ENCODE measurements at places on chromosomes 16 and 17.

DNA sequence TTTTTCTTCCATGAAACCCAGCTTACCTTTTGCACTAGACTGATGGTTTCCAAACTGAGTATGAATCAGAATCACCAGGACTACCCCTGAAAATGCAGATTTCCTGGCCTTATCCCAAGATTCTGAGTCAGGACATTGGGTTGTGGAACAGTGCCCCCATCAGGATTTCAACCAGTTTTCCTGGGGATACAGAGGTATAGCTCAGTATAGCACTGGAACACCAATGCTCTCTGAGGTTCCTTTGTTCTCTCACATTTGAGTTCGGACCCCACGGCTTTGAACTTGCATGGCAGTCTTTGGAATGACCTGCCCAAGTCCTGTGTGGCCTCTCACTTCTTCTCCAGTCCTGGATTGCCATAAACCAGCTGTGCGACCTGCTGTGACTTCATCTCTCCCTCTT, 12.8 kb upstream of the CCL8 start:
- DNase-seq: peak; percentile 70

DNA sequence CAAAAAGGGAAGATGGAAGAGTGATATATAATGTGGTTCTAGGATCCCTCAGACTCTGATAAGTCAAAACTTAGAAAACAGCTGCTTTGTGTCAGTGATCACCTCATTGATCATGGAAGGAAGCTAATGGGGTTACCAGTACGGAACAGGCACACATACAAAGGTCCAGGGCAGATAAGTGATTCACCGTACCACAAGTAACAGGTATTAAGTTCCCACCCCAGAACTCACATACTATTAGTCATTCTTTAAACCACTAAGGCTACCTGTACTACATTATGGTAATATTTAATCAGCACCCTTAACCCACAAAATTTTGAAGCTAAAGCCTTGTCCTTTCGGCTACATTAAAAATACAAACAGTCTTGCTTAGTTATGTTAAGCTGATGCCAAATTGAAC, 17.4 kb downstream of the RNF43 start:
- no peak for DNase-seq

DNA sequence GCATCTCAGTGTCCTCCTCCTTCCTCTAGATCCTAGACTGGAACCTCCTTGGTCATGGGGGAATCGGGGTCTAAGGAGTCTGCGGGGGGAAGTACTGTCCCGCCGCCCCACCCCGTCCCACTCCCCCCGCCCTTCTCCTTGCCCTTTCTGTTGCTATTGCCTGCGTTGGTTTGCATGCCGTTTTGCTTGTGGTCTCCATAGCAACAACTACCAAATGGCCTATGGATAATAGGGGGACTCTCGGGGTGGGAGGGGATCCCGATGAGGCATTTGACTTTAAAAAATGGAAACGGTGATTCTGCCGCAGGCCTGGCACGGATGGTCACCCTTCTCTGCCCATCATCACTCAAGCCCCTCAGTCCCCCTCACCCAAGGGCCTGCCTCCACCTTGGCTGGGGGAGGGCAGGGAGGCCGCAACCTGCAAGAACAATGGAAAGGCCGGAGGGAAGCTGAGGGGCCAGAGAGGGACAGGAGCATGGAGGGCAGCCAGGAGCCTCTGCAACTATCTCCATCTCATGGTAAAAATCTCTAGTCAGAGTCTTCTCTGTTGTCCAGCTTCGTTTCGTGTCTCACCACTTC, 231.4 kb upstream of the TNRC6C start:
- DNase-seq: no peak

DNA sequence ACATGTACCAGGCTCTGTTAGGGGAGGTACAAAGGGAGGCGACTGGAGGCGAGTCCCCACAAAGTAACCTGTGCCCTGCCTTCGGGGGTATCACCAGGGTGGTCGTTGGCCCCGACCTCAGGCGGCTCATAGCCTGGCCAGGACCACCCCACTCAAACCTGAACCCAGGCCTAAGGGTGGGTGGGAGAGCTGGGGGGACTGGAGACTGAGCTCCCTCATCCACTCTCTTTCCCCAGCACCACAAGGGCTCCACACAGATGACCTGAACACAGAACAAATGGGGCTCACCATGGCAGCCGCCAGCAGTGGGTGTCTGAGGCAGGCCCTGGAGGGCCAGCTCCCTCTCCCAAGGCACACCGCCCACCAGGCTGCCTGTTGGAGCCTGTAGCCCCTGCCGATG, 120.6 kb upstream of the TNRC6C start:
- no peak for DNase-seq

GRCh38 chr16:83137894-83138293, 511.1 kb downstream of the CDH13 start:
- no peak for DNase-seq

DNA sequence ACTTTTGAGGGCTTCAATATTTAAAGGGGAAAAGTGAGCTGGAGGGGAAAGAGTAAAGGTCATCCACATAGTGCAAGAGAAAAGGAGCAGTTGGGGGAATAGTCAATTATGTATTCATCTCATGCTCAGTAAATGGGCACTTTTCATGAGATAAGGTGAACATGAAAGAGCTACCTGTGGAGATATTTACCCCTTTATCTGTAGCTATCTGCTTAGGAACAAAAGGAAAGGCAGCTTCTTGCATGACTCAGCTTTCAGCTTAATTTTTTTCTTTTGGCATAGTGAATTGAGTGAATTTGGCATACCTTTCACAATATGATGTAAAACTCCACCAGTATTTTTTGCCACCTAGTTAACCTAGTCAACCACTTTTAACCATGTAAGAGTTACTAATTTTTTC, 26.4 kb downstream of the CPD start:
- no peak for DNase-seq

GRCh38 chr17:77462090-77462489, 321.3 kb downstream of the SEC14L1 start:
- DNase-seq: no peak

GRCh38 chr16:88798772-88799455, 4.7 kb upstream of the CDT1 start:
- DNase-seq: no peak

DNA sequence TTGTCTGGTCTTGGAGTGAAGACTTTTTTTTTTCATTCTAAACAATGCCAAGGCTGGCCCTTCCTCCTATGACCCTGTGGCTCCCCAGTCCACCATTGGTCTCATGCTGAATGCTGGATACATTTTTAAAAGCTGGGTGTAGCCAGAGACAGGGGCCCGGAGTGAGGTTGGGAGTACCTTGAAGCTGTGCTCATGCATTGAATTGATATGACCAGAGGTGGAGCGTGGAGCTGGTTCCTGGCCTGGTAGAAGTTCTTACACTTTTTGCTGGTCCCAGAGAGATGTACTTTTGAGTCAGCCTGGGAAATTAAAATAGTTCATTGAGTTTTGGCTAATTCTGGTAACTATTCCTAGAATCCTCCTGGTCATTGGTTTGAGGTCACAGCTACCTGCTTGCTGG, 83.6 kb downstream of the CMIP start:
- DNase-seq: no peak

GRCh38 chr17:28487881-28488532, 14.6 kb downstream of the SLC13A2 start:
- no peak for DNase-seq

DNA sequence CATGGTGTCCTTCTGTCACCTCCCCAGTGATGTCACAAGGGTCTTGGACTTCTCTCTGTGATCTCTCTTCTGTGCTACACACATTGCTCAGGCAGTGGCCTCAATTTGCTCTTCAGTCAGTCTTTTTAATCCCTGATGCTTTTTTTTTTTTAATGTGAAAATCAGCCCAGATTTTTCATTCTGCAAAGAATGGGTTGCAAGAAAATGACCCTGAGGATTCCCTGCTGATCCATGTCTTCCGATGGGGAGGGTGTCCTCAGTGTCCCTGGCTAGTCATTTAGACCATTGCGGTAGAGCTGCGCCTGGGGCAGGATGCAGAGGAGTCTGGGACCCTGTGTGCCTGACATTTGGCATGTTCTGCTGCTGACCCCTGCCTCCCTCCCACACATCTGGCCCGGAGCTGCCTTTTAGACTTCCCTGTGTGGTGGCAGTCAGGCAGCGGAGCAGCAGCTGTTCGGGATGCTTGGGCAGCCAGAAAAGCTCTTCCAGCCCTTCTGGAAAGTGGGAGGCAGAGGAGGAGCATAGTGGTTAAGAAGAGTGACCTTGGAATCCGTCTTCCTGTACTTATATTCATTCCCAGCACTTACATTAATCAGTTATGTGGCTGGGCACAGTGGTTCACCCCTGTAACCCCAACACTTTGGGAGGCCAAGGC, 12.3 kb downstream of the GPT2 start:
- DNase-seq: peak; percentile 81

DNA sequence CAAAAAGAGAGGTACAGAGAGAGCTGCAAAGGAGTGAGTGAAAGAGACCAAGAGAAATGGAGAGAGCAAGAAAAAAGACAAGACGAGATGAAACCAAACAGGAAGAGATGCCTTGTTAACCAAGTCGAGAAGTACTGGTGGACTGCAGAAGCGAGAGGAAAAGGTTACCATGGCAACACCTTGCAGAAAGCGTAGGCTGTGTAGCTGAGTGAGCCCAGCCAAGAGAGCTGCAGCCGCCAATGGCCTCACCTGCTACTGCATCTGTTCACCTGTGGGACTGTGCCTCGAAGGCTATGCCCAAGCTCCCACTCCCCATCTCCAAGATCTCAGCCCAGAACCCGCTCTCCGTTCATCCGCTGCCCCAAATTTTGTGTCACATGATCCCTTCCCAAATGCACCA, 161.3 kb downstream of the SLC39A11 start:
- no peak for DNase-seq

GRCh38 chr16:74020095-74020670, 276.4 kb upstream of the PSMD7 start:
- DNase-seq: no peak

GRCh38 chr17:382644-383533, 30.3 kb upstream of the RPH3AL start:
- DNase-seq: peak; percentile 95

GRCh38 chr17:45221081-45222013, at the start of gene FMNL1:
Gene FMNL1 (plus strand): TSS chr17:45221885. CDS start chr17:45222125, 240 bp downstream.
- peak; percentile 48 for DNase-seq

All from muscle of leg (tissue), 16 donors.